Activated gamma-delta T cell treated with anti-CD3 and anti-CD28 coated beads, Interleukin-2, amount 50 U/mL, for 16 hours (primary cell): ENCODE measurements at places on chromosomes 2 and 18.

DNA sequence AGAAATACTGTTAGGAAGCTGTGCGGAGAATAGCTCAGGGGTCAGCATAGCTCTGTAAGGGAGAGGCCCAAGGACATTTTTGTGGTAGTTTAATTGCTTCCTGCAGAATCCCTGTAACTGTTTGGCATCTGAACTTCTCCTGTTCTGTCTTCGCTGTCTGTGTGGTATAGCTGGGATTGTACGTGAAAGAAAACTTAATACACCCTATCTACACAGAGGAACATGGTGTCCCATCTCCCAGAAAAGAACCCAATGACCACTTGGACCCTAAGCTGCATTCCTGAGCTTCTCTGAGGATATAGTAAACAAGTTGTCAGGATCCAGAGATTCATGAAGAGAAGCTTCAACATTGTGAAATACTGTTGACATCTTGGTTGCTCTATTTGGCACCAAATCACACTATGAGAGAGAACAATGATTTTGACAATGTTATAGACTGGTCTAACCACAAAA lies 81.3 kb downstream of the CDC42EP3 start:
- DNase-seq: no peak

DNA sequence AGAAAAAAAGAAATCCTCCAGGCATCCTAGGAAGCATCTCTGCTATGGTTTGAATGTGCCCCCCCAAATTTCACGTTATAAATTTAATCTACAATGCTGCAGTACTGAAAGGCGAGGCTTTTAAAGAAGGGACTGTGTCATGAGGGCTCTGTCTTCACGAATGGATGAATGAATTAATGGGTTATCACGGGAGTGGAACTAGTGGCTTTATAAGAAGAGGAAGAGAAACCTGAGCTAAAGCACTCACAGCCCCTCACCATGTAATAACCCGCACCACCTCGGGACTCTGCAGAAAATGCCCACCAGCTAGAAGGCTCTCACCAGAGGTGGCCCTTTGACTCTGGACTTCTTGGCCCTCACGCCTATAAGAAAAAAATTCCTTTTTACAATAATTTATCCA lies 27.6 kb downstream of the RNU4ATAC start:
- no peak for DNase-seq

- no peak for DNase-seq
Measured at GRCh38 chr2:190904640-190905261, 24.1 kb downstream of the GLS start.

DNA sequence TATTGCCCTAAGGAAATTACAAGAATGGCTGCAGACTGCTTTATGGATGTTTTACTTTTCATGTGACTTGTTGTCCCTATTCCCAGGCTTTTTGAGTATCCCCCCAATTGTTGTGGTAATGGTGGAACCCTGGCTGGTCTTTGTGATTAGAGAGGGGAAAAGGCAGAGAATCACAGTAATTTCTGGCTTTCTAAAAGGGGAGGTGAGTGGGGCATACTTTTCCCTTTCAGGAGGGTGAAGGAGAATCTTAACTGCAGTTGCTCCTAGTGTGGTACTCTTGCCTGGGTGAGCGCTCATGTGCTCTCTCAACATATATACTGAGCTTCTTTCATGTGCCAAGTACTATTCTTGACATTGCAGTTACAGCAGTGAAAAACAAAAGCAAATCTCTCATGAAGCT lies 69.3 kb downstream of the ASXL3 start:
- no peak for DNase-seq

DNA sequence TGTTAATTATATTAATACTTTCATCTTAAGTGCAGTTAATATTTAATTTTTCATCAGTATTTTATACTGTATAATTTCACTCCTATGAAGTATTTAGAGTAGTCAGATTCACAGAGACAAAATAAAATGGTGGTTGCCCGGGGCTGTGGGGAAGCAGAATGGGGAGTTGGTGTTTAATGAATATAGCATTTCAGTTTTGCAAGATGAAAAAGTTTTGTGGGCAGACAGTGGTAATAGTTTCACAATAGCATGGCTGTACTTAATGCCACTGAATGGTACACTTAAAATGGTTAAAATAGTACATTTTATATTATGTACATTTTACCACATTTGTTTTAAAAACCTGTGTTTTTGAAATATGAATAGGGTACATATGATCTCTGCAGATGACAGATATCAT lies 31.2 kb downstream of the CFAP221 start:
- no peak for DNase-seq

DNA sequence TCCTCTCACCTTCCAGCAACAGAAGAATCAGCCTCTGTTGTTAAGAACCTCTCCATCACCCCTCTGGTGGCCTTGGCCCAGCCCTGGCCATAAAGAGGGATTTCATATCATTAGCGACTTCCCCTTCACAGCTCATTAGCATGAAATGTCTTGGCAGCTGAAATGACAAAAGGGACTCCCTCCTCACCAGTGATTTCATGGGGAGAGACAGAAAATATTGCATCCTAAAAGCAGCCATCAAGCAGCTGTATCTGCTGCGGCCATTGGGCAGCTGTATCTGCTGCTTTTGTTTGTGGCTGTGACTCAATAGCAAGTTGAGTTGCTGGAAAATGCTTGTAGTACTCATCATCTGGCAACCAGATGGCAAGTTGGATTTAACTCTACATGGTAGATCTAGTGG lies 105.9 kb upstream of the RMDN2 start:
- no peak for DNase-seq

DNA sequence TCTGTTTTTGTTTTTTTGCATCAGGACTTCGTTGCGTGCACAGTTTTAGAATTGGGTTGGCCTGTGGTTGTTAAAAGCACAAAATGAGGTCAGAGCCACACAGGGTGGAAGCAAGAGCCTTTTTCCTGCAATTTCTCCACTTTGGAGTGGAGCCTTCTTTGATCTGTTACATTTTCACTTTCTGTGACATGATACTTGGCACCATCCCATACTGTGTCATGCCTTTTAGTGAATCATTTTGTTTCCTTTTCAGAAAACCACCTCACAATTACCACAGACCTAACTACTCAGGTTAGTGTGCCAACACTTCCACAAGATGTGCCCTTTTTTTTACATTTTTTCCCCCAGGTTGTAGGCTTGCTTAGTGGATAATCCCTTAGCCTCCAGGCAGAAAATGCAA lies 32.5 kb downstream of the MERTK start:
- no peak for DNase-seq

DNA sequence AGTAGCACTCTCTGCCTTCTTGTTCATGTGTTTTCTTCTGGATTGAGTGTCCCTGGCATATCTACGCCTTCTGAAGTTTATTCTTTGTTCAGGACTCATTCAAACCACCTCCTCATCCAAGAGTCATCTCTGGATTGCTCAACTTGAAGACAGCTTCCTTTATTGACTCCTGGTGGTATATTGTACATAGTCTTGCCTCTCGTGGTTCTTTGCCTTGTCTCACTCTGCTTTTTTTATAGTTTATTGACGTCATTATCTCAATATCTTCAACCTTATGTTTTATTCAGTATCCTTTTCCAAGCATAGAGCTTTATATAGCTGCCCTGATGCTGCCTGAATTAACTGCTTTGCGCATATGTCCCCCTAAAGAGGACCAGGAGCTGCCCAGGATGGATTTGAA lies 161.7 kb downstream of the INSIG2 start:
- no peak for DNase-seq

DNA sequence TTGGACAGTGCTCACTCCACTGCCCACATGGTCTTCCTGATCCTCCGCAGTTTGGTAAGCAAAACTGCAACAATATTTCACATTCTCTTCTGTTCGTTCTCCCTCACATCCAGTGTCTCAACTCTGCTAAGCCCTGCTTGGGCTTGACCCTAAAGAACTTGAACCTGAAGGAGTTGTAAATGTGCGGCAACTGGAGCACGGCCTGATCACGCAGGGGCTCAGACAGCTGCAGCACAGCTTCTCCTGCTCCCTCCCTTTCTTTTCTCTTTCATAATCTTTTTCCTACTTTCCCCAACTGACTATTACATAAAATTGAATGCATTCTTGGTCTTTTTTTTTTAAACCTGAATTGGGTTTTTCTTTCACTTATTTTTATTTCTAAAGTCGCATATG lies 10.2 kb downstream of the CYRIA start:
- no peak for DNase-seq

DNA sequence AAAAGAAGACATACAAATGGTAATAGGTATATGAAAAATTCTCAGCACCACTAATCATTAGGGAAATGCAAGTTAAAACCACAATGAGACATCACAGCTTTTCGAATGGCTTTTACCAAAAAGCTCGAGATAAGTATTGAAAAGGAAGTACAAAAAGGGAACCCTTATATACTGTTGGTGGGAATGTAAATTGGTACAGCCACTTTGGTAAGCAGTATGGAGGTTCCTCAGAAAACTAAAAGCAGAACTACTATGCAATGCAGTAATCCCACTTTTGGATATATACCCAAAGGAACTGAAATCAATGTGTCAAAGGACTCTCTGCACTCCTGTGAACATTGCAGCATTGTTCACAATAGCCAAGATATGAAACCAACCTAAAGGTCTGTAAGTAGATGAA lies 107.5 kb upstream of the SPATS2L start:
- no peak for DNase-seq

DNA sequence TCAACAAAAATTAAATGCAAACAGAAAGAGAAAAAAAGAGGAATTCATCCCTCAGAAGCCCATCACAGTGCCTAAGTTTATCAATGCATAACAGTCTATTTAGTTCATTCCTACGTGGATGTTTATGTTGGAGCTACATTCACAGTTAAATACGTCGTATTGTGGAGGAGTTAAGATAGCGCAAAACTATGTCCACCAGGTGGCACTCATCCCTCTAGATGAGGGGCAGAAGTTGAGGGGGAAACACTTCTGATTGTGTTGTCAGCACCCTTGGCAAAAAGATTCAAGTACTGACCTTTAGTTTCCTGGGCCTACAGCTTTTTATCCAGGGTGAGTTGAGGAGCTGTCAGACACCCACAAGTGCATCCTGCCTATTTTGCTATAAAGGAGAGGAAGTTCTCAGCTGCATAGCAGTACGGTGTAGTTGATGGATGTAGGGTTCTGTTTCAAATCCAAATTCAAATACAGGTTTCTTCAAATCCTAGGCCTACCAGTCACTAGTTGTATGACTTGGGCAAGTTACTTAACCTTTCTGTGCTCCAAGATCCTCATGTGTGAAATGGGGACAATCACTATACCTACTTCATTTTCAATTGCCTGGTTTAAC lies 26.8 kb upstream of the MYO1B start:
- DNase-seq: peak; percentile 19

- DNase-seq: no peak
Measured at GRCh38 chr2:188478724-188479123, 187.1 kb downstream of the GULP1 start.

DNA sequence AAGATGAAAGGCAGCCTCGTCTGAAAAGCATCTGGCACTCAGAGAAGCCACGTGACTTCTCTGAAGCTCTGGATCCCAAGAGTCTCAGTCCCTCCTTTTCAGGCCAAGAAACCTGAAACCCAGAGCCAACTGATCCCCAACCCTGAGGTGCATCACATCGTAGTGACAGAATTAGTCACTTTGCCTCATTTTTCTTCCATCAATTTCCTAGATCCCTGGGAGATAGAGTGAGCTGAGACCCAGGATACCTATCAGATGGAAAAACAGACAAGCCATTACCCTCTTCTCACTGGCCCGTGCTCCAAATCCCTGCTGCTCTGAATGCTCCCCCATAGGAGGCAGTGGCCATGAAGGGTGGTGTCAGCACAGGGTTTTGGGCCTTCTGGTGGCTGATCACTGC lies 113.1 kb downstream of the ALK start:
- DNase-seq: no peak

- DNase-seq: no peak
Measured at GRCh38 chr2:226536410-226536809, 263.2 kb downstream of the IRS1 start.

- DNase-seq: no peak
Measured at GRCh38 chr2:75810611-75811330, 100.1 kb upstream of the GCFC2 start.

DNA sequence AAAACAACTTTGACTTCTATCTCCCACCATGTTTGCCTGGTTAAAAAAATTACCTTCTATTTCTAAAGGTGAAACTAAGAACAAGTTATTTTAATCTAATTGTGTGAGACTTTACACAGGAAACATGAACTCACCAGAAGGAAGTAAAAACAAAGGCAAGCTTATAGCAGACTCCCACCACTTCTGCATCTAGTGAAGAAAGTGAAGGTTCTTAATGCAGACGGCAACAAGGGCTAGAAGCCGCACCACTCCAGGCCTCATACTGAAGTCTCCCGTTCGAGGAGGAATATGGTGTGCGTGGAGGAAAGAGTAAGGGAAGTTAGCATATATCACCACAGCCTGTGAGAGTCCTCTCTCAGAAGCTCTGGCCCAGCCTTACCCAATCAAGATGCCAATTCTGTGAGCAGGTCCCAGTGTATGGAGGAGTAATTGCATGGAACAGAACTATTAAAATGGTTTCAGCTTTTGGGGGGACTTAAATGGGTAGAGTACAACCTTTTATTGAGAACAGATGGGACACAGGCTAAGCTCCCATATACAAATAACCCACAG lies 958.7 kb downstream of the BCL11A start:
- no peak for DNase-seq

DNA sequence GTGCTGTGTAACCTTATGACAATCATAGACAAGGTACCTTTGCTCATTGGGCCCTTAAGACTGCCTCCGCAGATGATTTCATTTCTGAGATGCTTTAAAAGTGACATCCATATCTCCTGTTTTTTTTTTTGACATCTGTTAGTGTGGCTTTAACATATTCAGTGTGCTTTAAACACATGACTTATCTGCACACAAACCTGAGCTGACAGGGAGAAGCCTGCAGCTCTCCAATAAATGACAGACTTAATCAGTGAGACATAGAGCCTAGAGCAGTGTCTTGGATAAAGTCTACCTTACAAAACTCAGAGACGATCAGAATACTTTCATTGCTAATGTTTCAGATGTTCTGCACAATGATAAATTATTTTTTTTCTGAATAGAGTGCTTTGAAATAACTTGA lies 130.7 kb downstream of the UBE2E3 start:
- no peak for DNase-seq

- DNase-seq: no peak
Measured at GRCh38 chr2:11073251-11073650, 82.0 kb upstream of the SLC66A3 start.

DNA sequence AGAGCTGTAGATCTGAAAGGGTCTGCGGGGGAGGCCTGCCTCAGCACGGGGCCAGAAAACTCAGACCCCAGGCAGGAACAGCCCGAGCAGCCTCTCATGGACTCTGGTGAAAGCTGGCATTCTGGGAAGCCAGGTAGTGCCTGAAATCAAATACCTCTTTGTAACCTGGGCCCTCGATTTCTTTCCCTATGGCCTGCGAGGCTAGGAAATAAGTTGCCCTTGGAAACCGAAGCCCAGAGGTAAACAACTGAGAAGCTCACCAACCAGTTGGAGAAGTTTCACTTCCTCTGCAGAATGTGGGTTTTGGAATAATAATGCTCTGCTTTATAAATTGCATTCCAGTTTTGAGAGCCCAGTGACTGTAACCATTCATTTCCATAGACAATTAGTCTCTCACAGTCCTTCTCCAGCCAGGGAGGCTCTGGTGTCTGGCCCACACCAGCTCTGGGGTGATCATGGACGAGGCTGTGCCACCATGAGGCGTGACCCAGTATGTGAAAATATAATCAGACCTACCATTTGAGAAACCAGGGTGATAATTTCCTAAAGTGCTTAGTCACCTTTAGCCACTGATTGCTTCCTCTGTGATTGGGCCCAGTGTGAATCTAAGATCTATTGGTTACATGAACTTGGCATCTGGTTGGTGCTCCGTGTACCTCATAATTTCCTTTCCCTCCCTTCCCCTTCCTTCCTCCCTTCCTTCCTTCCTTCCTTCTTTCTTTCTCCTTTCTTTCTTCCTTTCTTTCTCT lies 133.1 kb upstream of the PELI1 start:
- no peak for DNase-seq
